ENCODE measurements at places on chromosomes 5 and 9. TPM values are rescaled to one million over a fixed set of nuclear protein-coding genes. Genes with fewer than 3 reads are reported as not detected.

Gene OR13C2
- total RNA-seq, result not detected

Gene EIF4EBP3
- 7.6 TPM for total RNA-seq

Gene SLC22A4
- total RNA-seq, result 5.4 TPM

Gene GDA
- total RNA-seq, result not detected

Gene ADAMTSL2
- total RNA-seq, result not detected

Gene RGS7BP
- 2.0 TPM for total RNA-seq

Gene FRMD3
- total RNA-seq, result 6.1 TPM

Gene TAF1L
- not detected for total RNA-seq

Gene PCDHB14
- 0.55 TPM for total RNA-seq

DNA sequence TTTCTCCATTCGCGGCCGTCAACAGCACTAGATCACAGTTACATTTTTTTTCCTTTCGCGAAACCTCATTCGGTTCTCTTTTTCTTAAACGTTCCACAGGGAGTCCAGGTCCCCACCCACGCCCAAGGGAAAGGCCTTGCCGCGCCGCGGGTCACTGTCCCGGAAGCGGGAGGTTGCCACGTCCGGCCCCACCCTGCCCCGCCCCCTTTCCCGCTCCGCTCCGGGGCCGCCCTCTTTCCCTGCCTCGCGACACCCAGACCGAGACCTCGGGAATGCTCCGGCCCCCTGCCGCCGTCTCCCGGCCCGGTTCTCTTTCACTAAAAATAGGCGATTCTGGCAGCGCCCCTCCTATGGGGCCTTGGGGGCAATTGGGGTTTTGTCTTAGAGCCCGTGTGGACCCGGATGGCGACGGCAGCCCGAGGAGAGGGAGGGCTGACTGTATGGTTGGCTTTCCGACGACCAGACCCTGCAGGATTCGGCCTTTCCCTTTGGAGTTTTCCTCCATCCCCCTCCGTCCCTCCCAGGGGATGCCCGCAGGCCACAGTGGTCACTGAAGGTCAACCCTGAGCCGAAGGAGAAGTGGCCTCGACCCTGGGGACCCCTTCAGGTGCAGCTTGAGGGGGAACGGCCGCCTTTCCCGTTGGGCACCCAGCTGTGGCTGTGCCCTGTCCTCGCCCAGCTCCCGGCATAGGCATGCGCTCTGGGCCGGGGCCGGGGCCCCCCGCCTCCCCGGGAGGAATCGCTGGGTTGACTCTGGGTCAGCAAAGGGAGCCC is 2.8 kb upstream of the RACK1 start:
- H3K36me3 ChIP-seq, result peaks cover 7% of the 10 kb centered on the region
- H3K27ac ChIP-seq, result peak overlapping the region; percentile 71
- H3K4me3 ChIP-seq, result peak overlapping the region; percentile 63

- peaks cover 15% of the 10 kb centered on the region for H3K4me1 ChIP-seq
- no peaks in the 10 kb centered on the region for H3K36me3 ChIP-seq
- DNase-seq, result no peak
- no peaks in the 10 kb centered on the region for H3K27me3 ChIP-seq
- no peak overlapping the region for H3K27ac ChIP-seq
- H3K4me3 ChIP-seq, result no peak overlapping the region
Measured at GRCh38 chr5:96651948-96652753, 10.0 kb upstream of the CAST start.

DNA sequence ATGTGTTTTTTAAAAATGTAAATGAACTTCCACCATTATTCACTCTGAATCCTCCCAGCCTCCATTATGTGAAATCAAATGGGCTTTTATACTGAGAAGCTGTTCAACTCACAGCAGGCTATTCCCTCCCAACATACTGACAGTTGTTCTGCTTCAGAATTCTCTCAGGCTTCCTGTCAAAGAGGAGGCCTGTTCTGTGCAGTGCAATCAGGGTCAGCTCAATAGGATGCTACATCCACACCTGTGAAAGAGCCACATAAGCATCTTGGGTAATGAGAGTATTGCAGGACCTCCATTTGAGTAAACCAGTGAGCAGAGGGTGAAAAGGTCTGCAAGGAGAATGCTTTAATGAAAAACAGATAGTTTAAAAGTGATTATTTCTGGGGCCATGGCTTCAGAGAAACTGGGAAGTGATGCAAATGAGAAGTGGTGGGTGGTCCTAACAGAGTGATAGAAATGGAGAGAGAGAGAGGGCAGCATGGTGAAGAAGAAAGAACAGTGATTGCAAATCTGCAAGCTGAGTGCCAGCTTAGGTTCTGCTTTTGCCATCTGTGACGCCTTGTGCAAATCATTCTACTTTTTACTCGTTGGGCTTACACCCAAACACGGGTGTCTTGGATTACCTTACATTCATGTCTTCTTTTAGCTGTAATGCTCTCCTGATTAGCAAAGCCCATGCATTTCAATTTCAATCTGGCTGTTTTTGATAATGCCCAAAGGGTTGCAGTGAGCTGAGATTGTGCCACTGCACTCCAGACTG is 202.5 kb upstream of the NMUR2 start:
- H3K27ac ChIP-seq, result no peak overlapping the region
- H3K4me3 ChIP-seq, result no peak overlapping the region
- H3K36me3 ChIP-seq, result no peaks in the 10 kb centered on the region
- DNase-seq, result no peak
- H3K4me1 ChIP-seq, result no peaks in the 10 kb centered on the region

DNA sequence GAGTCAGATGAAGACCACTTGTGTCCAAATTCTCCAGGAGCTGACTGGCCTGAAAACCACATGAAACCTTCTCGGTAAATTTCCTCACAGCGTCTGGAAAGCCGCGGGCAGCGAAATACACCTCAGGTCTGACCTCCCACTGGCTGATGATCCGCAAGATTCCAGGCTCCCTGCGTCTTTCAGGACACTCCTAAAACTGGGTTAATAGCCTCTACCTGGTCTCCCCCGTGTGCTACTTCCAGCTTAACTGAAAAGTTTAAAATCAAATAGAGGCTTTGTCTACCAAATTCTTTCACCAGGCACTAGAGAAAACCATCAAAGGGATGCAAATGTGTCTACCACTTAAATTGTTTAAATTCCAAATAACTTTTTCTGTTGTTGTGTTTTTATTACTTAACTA is 312.6 kb downstream of the DRD1 start:
- H3K27ac ChIP-seq, result no peak overlapping the region
- DNase-seq, result no peak
- H3K4me1 ChIP-seq, result no peaks in the 10 kb centered on the region
- no peak overlapping the region for H3K4me3 ChIP-seq
- no peaks in the 10 kb centered on the region for H3K36me3 ChIP-seq

GRCh38 chr5:42828671-42829070 is 17.0 kb upstream of the SELENOP start:
- no peak overlapping the region for H3K4me3 ChIP-seq
- H3K36me3 ChIP-seq, result no peaks in the 10 kb centered on the region
- no peaks in the 10 kb centered on the region for H3K27me3 ChIP-seq
- no peak for DNase-seq

DNA sequence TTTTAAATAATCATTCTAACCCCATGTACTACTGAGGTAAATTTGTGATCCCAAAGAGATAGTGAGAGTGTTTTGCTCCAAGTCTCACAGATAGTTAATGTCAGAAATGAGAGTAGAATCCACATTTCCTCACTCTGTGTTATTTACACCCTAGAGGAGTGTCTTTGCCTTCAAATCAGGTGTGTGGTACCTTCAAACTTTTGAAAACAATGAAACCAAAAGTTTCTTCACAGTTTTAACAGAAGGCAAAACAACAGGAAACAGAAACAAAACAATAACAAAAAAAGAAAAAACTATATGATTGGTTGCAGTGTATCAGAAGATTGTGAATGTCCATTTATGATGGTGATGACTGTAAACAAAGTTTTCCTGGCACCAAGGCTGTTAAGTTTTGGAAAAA is 85.9 kb downstream of the ERBIN start:
- no peak for DNase-seq
- no peaks in the 10 kb centered on the region for H3K27me3 ChIP-seq
- H3K4me3 ChIP-seq, result no peak overlapping the region
- no peaks in the 10 kb centered on the region for H3K4me1 ChIP-seq
- H3K36me3 ChIP-seq, result no peaks in the 10 kb centered on the region
- no peak overlapping the region for H3K27ac ChIP-seq

- H3K4me3 ChIP-seq, result no peak overlapping the region
- H3K4me1 ChIP-seq, result no peaks in the 10 kb centered on the region
- no peak overlapping the region for H3K27ac ChIP-seq
- no peak for DNase-seq
- H3K27me3 ChIP-seq, result peaks cover 5% of the 10 kb centered on the region
Measured at GRCh38 chr9:96867079-96867804, 12.9 kb upstream of the ZNF782 start.

DNA sequence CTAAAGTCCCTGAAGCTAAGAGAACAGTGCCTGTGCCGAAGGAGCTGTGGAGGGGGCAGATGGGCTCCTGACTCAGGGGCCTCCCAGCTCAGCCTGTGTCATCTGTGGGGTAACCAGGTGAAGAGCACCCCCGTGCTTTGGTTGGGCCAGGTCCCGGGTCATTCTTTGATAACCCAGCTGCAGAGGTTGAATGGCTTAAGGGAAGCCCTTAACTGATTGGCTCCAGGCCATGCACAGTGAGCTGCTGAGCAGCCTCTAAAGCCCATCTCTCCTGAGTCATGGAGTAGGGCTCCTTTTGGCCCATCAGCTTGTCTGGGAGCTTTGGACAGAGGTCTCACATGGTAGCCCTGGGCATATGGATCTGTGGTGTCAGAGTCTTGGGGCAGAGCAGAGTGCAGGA is 28.7 kb downstream of the COL27A1 start:
- peak; percentile 47 for DNase-seq
- H3K27ac ChIP-seq, result no peak overlapping the region
- peaks cover 5% of the 10 kb centered on the region for H3K4me1 ChIP-seq
- no peak overlapping the region for H3K4me3 ChIP-seq

GRCh38 chr5:98637557-98637956 is 135.9 kb upstream of the RGMB start:
- DNase-seq, result no peak
- H3K27ac ChIP-seq, result no peak overlapping the region
- H3K27me3 ChIP-seq, result no peaks in the 10 kb centered on the region
- H3K4me1 ChIP-seq, result no peaks in the 10 kb centered on the region
- no peaks in the 10 kb centered on the region for H3K36me3 ChIP-seq
- no peak overlapping the region for H3K4me3 ChIP-seq

- DNase-seq, result no peak
- no peak overlapping the region for H3K4me3 ChIP-seq
- no peaks in the 10 kb centered on the region for H3K4me1 ChIP-seq
- H3K36me3 ChIP-seq, result no peaks in the 10 kb centered on the region
- H3K27ac ChIP-seq, result no peak overlapping the region
Measured at GRCh38 chr9:134944916-134945315, 27.2 kb upstream of the FCN1 start.

GRCh38 chr9:132798817-132799790 is 79.0 kb downstream of the AK8 start:
- H3K4me1 ChIP-seq, result no peaks in the 10 kb centered on the region
- no peak overlapping the region for H3K27ac ChIP-seq
- no peaks in the 10 kb centered on the region for H3K36me3 ChIP-seq
- peak; percentile 15 for DNase-seq
- H3K27me3 ChIP-seq, result peaks cover 10% of the 10 kb centered on the region
- no peak overlapping the region for H3K4me3 ChIP-seq

GRCh38 chr5:1501372-1502045 is 22.3 kb downstream of the LPCAT1 start:
- DNase-seq, result no peak
- peaks cover 15% of the 10 kb centered on the region for H3K36me3 ChIP-seq
- no peaks in the 10 kb centered on the region for H3K27me3 ChIP-seq
- H3K4me1 ChIP-seq, result no peaks in the 10 kb centered on the region
- H3K4me3 ChIP-seq, result no peak overlapping the region

GRCh38 chr5:141742866-141743851 is 61.1 kb upstream of the ARAP3 start:
- H3K4me1 ChIP-seq, result no peaks in the 10 kb centered on the region
- peak; percentile 46 for DNase-seq
- peaks cover 3% of the 10 kb centered on the region for H3K27me3 ChIP-seq

- DNase-seq, result no peak
- H3K4me1 ChIP-seq, result no peaks in the 10 kb centered on the region
- H3K4me3 ChIP-seq, result no peak overlapping the region
- H3K27me3 ChIP-seq, result no peaks in the 10 kb centered on the region
- no peaks in the 10 kb centered on the region for H3K36me3 ChIP-seq
Measured at GRCh38 chr5:178457471-178457870, 132.7 kb downstream of the COL23A1 start.

DNA sequence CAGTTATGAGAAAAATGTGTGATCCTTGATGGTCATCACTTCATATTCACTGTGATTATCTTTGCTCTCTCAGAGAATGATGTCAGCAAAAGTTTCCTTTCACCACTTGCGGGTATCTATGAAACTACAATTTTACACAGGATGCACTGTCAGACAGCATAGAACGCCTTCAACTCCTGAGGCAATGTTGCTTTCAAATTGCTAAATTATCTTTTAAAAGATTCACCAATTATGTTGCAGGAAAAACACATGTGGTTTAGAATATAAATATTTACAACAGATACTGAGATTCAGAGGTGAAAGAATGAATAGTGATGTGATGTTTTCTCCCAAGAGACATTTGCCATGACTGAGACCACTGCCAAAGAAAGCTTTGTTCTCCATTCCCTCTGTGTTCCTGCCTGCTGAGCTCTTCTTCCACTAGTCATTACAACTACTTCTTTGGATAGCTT is 879.8 kb upstream of the DMAC1 start:
- no peak for DNase-seq
- no peak overlapping the region for H3K27ac ChIP-seq
- H3K36me3 ChIP-seq, result no peaks in the 10 kb centered on the region
- no peaks in the 10 kb centered on the region for H3K27me3 ChIP-seq
- H3K4me1 ChIP-seq, result no peaks in the 10 kb centered on the region

- H3K36me3 ChIP-seq, result no peaks in the 10 kb centered on the region
- no peak overlapping the region for H3K4me3 ChIP-seq
- DNase-seq, result no peak
- H3K27me3 ChIP-seq, result peaks cover 2% of the 10 kb centered on the region
Measured at GRCh38 chr9:72680593-72681282, 159.3 kb downstream of the TMC1 start.

GRCh38 chr5:150242251-150242894 is 47.2 kb downstream of the CAMK2A start:
- DNase-seq, result no peak
- H3K36me3 ChIP-seq, result no peaks in the 10 kb centered on the region
- no peak overlapping the region for H3K27ac ChIP-seq
- H3K27me3 ChIP-seq, result peaks cover 5% of the 10 kb centered on the region
- no peaks in the 10 kb centered on the region for H3K4me1 ChIP-seq

GRCh38 chr5:68875351-68875750 is 218.5 kb upstream of the SLC30A5 start:
- no peak overlapping the region for H3K27ac ChIP-seq
- H3K4me3 ChIP-seq, result no peak overlapping the region
- H3K4me1 ChIP-seq, result no peaks in the 10 kb centered on the region
- no peak for DNase-seq
- no peaks in the 10 kb centered on the region for H3K27me3 ChIP-seq
- no peaks in the 10 kb centered on the region for H3K36me3 ChIP-seq

GRCh38 chr9:37148181-37148580 is 27.8 kb downstream of the ZCCHC7 start:
- no peak overlapping the region for H3K27ac ChIP-seq
- H3K4me1 ChIP-seq, result peaks cover 18% of the 10 kb centered on the region
- no peak overlapping the region for H3K4me3 ChIP-seq
- no peaks in the 10 kb centered on the region for H3K27me3 ChIP-seq
- H3K36me3 ChIP-seq, result no peaks in the 10 kb centered on the region

All from endothelial cell of umbilical vein (primary cell).